Adrenal gland (tissue), 19 donors: ENCODE measurements at places on chromosomes 3 and 15.

GRCh38 chr3:128999102-128999501 lies 2.0 kb upstream of the EFCC1 start:
- DNase-seq: no peak
- H3K4me1 ChIP-seq: peaks cover 11% of the 10 kb centered on the region
- no peak overlapping the region for H3K4me3 ChIP-seq
- H3K27me3 ChIP-seq: peaks cover 40% of the 10 kb centered on the region
- H3K36me3 ChIP-seq: no peaks in the 10 kb centered on the region
- no peak overlapping the region for H3K27ac ChIP-seq

- no peaks in the 10 kb centered on the region for H3K27me3 ChIP-seq
- no peak overlapping the region for H3K27ac ChIP-seq
- no peaks in the 10 kb centered on the region for H3K36me3 ChIP-seq
- H3K4me3 ChIP-seq: no peak overlapping the region
- peaks cover 3% of the 10 kb centered on the region for H3K4me1 ChIP-seq
Observed at GRCh38 chr3:15216501-15216900, 10.5 kb downstream of the CAPN7 start.

- H3K4me1 ChIP-seq: no peaks in the 10 kb centered on the region
- DNase-seq: no peak
- H3K27ac ChIP-seq: no peak overlapping the region
- no peaks in the 10 kb centered on the region for H3K27me3 ChIP-seq
- no peak overlapping the region for H3K4me3 ChIP-seq
Observed at GRCh38 chr3:142046320-142047020, 102.9 kb downstream of the TFDP2 start.

DNA sequence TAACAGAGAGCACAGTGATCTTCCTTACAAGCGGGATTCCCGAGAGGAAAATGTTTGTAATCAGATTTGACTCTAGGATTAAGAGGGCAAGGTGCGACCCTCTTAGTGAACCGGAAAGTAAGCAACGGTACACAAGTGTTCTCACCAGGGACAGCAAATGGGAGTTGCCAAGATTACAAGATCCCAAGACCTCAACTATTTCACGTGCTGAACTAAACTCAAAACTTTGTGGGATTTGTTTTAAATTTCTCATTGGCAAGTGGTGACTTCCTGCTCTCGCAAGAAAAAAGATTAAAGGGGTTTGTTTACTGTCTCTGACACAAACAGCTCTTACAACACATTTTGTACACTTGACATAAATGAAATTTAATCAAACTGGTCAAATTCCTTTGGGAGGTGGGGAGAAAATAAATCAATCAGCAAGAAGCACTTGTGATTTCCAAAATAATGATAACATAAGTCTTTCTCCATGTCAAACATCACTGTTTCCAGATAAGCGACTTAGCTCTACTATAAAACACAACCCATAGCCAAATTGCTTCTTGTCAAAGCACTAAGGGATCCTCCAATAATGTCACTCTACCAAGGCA lies 2.2 kb upstream of the PGPEP1L start:
- H3K27ac ChIP-seq: no peak overlapping the region
- no peak for DNase-seq
- H3K4me1 ChIP-seq: no peaks in the 10 kb centered on the region
- H3K36me3 ChIP-seq: no peaks in the 10 kb centered on the region
- no peaks in the 10 kb centered on the region for H3K27me3 ChIP-seq

DNA sequence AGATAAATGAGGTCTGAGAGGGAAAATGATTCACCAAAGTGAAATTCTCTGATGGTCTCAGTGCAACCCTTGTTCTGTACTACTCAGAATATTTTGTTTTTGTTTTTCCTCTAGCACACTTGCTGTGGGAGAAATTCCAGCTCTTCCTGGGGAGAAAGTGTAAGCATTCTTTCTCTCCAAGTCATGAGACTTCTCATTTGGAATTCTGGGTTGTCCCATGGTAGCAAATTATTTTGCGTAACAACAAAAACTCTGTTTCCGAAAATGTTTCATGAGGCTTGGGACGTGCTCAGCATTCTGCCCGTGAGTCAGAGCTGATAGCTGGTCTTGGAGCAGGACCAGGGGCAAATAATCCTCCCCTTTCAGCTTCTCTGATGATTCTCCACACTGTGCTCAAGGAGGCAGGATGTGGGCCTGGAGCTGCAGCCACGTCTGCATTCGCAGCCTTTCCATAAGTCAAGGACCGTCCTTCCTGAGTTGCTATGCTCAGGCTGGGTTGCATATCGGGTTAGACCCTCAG lies 70.3 kb downstream of the SENP2 start:
- H3K36me3 ChIP-seq: no peaks in the 10 kb centered on the region
- peak overlapping the region; percentile 99 for H3K27ac ChIP-seq
- H3K4me1 ChIP-seq: peaks cover 62% of the 10 kb centered on the region
- no peak overlapping the region for H3K4me3 ChIP-seq
- peak; percentile 82 for DNase-seq

GRCh38 chr3:99176169-99176964 lies 274.9 kb upstream of the DCBLD2 start:
- DNase-seq: no peak
- H3K4me1 ChIP-seq: no peaks in the 10 kb centered on the region
- no peaks in the 10 kb centered on the region for H3K36me3 ChIP-seq

DNA sequence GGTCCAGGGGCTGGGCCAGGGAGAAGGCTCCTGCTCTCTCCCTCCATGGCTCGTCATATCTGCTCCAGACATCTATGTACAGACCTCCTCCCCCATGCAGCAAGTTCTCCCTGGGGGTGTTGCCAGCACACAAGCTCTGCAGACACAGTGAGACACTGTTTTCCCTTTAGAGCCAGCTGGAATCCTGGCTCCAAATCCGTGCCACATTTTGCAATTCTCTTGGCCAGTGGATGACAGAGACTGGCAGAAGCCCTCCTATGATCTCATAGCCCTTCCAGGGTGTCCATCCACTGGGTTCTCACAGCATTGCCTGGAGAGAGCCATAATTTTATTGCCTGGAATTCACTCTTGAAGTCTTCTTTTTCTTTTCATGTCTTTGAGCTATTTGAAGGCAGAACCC lies 203.9 kb downstream of the TLE3 start:
- no peak for DNase-seq
- H3K4me3 ChIP-seq: no peak overlapping the region
- H3K27ac ChIP-seq: no peak overlapping the region
- no peaks in the 10 kb centered on the region for H3K36me3 ChIP-seq
- peaks cover 3% of the 10 kb centered on the region for H3K27me3 ChIP-seq

DNA sequence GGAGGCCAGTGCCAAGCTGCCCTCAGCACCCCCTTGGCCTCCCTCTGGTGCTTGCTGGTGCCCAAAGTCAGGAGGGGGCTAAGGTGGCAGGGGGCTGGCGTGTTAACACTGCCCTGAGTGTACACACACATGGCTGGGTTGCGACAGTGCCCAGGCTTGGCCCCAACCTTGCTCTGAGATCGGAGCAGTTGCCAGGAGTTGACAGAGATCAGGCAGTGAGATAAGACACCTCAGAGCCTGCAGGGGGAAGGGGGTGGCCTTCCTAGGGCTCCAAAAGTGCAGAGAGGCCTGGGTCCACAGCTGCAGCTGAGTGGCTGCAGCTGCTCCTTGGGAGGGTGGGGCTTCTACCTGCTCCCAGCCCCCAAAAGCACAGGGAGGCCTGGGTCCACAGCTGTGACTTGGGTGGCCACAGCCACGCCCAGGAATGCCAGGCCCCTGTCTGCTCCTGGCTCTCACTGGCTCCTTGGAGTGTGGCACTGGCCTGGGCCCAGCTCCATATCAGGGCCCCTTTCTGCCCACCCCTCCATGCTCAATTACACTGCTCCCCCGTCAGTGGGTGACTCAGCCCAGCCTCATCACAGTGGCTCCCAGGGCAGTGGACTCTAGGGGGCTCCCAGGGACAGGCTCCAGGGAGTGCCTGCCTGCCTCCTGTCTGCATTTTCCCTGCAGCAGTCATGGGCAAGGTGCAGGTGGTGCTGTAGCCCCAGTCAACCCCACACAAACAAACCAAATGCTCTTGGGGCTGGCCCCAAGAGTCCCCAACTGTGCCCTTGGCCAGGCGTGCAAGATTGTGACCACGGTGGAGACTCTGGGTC lies 56.4 kb upstream of the C15orf39 start:
- no peak overlapping the region for H3K4me3 ChIP-seq
- no peak overlapping the region for H3K27ac ChIP-seq
- no peaks in the 10 kb centered on the region for H3K36me3 ChIP-seq
- DNase-seq: no peak
- H3K4me1 ChIP-seq: peaks cover 4% of the 10 kb centered on the region

DNA sequence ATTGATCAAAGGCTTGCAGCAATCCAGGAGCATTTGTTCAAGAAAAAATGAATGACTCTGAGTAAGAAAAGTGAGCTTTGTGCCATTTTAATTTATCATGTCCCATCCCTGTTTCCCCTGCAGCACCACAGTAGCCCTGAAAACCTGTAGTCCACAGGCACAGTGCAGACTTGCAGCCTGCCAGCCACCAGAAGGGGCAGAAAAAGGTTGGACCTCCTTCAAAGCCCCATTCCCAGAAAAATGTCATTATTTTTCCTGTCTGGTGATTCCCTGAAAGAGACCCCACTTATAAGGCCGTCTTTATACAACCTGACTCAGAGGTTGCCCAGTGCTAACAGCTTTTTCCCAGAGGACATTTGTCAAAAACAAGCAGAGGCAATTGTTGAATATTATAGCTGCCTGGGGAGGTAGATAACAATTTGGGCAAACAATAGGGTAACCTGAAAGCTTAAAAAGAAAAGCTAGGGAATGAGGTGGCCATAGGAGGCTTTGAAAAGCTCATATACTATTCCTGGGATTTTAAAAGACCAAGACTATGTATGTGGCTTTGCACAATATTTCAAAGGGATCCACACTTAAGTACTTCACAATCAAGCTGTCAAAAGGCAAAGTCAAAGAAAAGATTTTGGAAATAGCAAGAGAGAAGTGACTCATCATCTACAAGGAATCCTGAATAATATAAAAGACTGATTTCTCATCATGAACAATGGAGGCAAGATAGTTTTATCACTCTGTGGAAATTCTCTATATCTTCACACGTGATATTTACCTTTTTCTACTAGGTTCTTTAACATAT lies 136.8 kb upstream of the PLXNA1 start:
- H3K4me1 ChIP-seq: no peaks in the 10 kb centered on the region
- no peaks in the 10 kb centered on the region for H3K36me3 ChIP-seq
- no peaks in the 10 kb centered on the region for H3K27me3 ChIP-seq
- H3K4me3 ChIP-seq: no peak overlapping the region
- no peak overlapping the region for H3K27ac ChIP-seq

DNA sequence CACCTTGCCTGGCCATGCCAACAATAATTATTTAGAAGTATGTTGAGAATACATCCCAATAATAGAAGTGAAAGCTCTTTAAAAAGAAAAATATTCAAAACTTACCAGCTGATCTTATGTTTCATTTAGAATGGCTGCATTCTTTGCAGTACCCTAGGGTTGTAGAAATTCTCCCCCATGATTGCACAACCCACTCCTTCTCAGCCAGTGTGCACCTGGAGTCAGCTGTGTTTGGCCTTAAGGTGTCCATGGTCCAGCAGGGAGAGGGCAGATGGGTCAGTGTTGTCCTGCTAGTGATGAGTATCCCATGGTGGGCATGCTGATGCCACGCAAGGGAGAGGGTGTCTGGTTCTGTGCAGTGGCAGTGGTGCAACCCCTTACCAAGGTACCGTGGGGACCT lies 117.3 kb downstream of the IGF1R start:
- H3K4me1 ChIP-seq: peaks cover 13% of the 10 kb centered on the region
- no peak overlapping the region for H3K4me3 ChIP-seq
- no peaks in the 10 kb centered on the region for H3K36me3 ChIP-seq
- H3K27ac ChIP-seq: no peak overlapping the region
- no peak for DNase-seq

- H3K27ac ChIP-seq: no peak overlapping the region
- H3K4me1 ChIP-seq: no peaks in the 10 kb centered on the region
- H3K27me3 ChIP-seq: no peaks in the 10 kb centered on the region
Observed at GRCh38 chr15:38208779-38209178, 43.9 kb upstream of the SPRED1 start.

DNA sequence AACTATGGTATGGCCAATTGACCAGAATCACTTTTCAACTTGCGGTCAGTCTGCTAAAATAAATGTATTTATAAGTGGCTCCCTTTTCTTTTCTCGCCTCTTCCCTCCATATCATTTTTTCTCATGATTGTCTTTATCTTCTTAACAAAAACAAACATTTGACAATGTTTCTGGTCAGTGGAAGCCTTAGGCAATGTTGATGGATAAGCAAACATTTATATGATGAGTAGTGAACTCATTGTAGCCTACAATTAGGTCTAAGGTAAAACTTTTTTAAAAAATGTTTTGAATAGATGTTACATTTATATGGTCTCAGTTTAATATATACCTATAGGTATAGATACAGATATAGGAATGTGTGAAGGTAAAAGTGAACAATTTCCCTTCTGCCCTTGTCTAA lies 355.4 kb downstream of the MFSD1 start:
- no peak for DNase-seq
- no peaks in the 10 kb centered on the region for H3K27me3 ChIP-seq
- no peaks in the 10 kb centered on the region for H3K36me3 ChIP-seq
- H3K4me3 ChIP-seq: no peak overlapping the region
- no peak overlapping the region for H3K27ac ChIP-seq
- no peaks in the 10 kb centered on the region for H3K4me1 ChIP-seq

DNA sequence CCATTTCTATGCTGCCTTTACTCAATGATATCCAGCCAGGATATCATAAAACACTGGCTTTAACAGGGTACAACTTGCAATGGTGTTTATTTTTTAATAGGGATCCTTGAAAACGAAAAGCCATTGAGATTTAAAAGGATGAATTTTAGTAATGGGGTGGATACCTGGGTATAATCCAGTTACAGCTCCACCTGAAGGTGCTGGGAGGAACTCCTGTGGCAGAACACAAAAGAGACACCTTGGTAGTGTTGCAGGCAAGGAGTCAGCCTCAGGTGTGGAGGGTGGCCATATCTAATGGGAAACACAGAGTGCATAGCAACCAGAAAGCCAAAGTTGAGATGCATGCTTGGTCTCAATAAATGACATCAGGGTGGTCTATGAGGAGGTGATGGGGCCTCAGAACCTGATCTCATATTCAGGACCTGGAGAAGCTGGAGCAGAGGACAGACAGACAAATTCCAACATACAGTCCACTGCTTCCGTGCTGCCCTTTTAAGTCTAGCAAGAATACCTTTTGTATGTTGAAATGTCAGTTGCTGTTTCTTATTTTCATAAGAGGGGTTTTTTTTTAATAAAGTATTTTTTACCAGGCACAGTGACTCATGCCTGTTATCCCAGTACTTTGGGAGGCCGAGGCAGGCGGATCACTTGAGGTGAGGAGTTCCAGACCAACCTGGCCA lies 12.0 kb upstream of the PAQR9 start:
- H3K36me3 ChIP-seq: no peaks in the 10 kb centered on the region
- H3K4me1 ChIP-seq: no peaks in the 10 kb centered on the region
- no peaks in the 10 kb centered on the region for H3K27me3 ChIP-seq
- no peak for DNase-seq
- no peak overlapping the region for H3K27ac ChIP-seq
- H3K4me3 ChIP-seq: no peak overlapping the region

GRCh38 chr15:74262625-74263024 lies 26.5 kb downstream of the CCDC33 start:
- H3K27ac ChIP-seq: no peak overlapping the region
- no peak for DNase-seq
- no peaks in the 10 kb centered on the region for H3K36me3 ChIP-seq
- H3K4me3 ChIP-seq: no peak overlapping the region
- no peaks in the 10 kb centered on the region for H3K4me1 ChIP-seq
- H3K27me3 ChIP-seq: no peaks in the 10 kb centered on the region

GRCh38 chr3:45366290-45366689 lies 22.1 kb upstream of the LARS2 start:
- H3K4me3 ChIP-seq: no peak overlapping the region
- no peaks in the 10 kb centered on the region for H3K27me3 ChIP-seq
- no peak for DNase-seq
- no peaks in the 10 kb centered on the region for H3K36me3 ChIP-seq

- DNase-seq: no peak
- no peaks in the 10 kb centered on the region for H3K27me3 ChIP-seq
- H3K4me1 ChIP-seq: no peaks in the 10 kb centered on the region
- no peaks in the 10 kb centered on the region for H3K36me3 ChIP-seq
- H3K4me3 ChIP-seq: no peak overlapping the region
Observed at GRCh38 chr3:149487598-149488197, 13.2 kb downstream of the TM4SF4 start.
